ENCODE measurements at places on chromosomes 7 and 10.

DNA sequence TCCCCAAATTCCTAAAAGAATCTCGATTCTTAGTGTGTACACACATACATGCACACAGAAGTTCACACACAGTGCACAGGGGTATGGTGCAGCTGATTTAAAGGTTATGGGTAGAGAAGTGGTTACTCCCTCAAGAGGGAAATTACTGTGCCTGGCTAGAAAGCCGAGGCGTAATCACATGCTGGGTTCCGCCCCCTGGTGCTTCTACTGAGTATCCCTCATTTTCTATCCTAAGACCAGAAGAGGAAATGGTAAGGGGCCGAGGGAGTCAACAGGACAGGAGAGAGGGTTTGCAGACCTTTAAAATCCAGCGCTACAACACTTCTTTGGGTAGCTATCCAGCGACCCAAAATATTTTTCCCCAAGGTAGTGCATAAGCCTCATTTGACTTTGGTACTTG is 147.3 kb upstream of the TMEM196 start:
- no peak for DNase-seq

- DNase-seq, result peak; percentile 85
Measured at GRCh38 chr10:131983780-131984179, 2.1 kb upstream of the BNIP3 start.

GRCh38 chr7:5514440-5515035 is 90.9 kb upstream of the TNRC18 start:
- peak; percentile 35 for DNase-seq

GRCh38 chr10:98038288-98038687 is 7.9 kb upstream of the CRTAC1 start:
- DNase-seq, result no peak

- peak; percentile 62 for DNase-seq
Measured at GRCh38 chr10:93495654-93496321, 624 bp upstream of the CEP55 start.

GRCh38 chr10:124523901-124524300 is 62.3 kb downstream of the LHPP start:
- no peak for DNase-seq

DNA sequence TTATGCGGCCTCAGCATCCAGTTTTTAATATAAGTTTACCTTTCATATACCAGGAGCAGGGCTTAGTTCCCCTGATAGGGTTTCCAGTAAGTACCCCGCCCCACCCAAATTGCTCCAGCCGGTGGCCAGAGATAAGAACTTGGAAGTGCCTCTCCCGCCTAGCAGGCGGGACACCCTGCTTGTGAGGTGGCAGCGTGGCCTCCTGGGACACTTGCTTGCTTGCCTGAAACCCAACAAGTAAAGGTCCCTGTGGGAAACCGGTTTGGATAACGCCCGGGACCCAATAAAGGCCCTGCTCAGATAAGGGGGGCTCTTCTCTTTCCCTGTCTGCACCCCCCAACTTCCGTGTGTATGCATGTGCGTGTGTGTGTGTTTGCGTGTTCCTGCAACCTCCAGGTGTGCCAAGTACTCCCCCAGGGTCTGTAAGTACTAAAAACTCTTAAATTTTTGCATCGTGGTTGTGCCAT is 154.3 kb downstream of the ARHGAP21 start:
- no peak for DNase-seq

- no peak for DNase-seq
Measured at GRCh38 chr10:609868-610545, 79.5 kb downstream of the DIP2C start.

DNA sequence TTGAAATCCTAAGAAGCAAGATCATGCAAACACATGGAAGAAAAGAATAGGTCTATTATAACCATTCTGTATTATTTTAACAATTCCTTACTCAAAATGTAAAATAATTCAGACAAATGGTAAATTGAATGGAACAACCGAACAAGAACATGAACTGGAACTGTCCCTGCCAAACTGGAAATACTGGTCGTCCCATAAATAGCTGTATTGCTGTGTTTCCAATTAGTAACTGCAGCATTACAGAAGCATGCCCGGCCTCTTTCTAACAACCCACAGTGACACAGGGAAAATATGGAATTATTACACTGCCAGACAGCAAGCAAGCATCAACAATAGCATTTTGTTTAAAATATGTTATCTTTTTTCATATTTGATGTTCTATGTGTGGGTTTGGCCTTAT is 1138.5 kb upstream of the PHF14 start:
- DNase-seq, result no peak

GRCh38 chr10:131736321-131736980 is 164.4 kb upstream of the PPP2R2D start:
- DNase-seq, result no peak

- no peak for DNase-seq
Measured at GRCh38 chr10:87079106-87079836, 15.4 kb downstream of the GLUD1 start.

DNA sequence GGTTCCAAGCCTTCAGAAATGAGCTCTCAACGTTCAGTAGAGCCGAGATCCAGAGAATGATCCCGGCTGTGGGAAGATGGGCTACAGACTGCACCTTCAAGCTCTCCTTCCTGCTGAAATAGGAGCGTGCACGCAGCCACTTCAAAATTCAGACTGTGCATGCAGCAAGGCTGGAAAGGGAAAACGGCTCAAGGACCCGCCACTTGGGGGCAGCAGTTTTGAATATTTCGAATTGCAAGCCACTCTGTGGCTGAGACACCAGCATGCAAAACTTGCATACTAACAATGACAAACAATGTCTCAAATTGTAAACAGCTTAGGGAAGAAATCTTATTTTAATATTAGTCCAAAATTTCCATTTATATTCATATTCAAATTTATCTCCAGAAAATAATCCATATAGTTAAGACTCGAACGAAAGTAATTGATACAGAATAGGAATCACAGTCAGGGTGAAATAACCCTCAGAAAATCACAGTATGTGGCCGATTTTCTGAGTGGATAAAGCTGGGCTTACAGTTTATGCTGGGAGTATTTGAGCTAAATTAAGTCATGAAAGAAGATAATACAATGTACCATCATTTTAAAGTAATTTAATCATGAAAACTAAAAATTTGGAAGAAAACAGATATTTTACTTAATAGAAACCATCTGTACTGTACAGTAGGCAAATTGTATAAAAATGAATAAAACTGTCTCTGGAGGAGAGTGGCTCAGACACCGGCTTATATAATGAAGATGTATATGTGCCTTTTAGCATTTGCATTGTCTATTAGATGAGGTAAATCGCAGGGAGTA is 137.9 kb upstream of the MKI67 start:
- peak; percentile 49 for DNase-seq

DNA sequence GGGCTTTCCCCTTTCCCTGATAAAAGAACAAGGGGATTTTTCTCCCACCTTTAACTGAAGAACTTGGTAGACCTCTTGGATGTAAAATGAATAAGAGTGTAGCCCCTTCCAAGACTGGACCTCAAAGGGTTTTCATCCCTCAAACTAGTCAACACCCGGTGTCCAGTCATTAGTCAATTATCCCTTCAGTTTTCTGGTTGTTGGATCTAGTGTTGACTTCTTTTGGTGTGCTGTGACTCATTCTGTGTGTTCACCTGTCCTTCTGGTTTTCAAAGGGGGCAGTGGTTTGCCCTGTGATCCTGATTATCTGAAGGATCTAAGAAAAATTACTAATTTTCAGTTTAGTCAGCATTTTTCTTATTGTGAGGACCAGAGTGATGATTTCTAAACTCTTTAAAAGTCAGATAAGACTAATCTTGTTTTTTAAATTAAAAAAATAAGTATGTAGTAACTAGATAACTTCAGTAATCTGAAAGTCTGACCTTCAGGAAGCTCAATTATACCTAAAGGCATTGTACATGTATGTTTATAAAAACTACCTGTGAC is 583.5 kb downstream of the CNTNAP2 start:
- no peak for DNase-seq

GRCh38 chr10:95331596-95332130 is 40.9 kb upstream of the PDLIM1 start:
- DNase-seq, result no peak

GRCh38 chr7:158609313-158609974 is 21.8 kb upstream of the PTPRN2 start:
- DNase-seq, result no peak

- DNase-seq, result no peak
Measured at GRCh38 chr7:130092598-130092997, 22.3 kb downstream of the KLHDC10 start.

GRCh38 chr10:71520042-71520441 is 123.3 kb downstream of the CDH23 start:
- DNase-seq, result peak; percentile 10
